CD8-positive, alpha-beta T cell (primary cell): ENCODE measurements at places on chromosomes 3 and 15. TPM values are rescaled to one million over a fixed set of nuclear protein-coding genes. Genes with fewer than 3 reads are reported as not detected.

- no peak for DNase-seq
Observed at GRCh38 chr3:46942076-46942475, 34.5 kb downstream of the CCDC12 start.

- no peak for DNase-seq
Observed at GRCh38 chr3:106611116-106611515, 742.3 kb upstream of the CBLB start.

- no peak for DNase-seq
Observed at GRCh38 chr3:110178965-110179364, 841.6 kb upstream of the DPPA4 start.

DNA sequence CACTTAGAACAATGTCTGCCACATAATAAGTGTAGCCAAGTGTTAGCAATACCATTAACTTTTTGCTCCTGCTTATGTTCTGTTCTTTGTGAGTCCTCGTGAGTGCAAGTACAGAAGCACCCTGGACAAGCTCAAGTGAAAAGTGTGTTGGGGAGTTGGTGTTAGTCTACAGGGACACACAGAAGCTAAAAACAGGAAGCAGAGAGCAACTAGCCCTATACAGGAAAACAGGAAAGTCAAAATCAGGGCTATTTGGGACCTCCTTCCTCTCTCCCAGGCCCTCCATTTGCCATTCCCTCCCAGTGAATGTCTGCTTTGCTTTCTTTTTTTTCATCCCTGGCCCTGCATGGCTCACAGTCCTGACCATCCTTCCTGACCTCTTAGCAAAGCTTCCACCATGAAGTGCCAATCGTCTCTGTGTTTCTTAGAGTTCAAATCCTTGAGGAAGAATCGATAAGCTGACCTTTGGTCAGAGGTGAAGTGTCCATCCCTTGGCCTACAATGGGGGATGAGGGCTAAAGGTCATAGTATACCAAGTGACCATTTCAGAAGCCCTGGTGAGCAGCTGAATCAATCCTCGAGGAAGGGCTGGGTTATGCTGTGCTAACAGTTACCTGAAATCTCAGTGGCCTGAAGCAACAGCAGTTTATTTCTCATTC lies 328.2 kb downstream of the SHQ1 start:
- no peak for DNase-seq

Gene ZIC1
- not detected for total RNA-seq

GRCh38 chr3:128590948-128591347 lies 59.7 kb downstream of the RPN1 start:
- no peak for DNase-seq

DNA sequence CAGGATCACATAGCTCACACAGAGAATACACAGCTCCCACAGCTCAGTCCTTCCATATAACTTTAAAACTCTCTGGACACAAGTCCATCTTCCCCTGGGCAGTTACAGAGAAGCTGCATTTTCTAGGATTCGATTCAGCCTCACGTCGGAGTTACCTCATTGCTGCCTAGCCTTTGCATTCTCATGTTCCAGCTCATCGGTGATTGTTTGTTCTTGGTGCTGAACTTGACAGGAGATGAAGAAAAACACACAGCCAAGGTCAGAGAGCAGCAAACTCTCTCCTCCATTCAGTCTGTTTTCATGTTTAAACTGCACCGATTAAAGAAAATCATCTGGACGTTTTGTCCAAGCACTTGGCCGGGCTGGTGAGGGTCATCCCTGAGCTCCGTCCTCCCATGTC lies 375.5 kb upstream of the CFAP20DC start:
- no peak for DNase-seq

Gene RPSA
- total RNA-seq, result 2,020 TPM

- no peak for DNase-seq
Observed at GRCh38 chr3:45537970-45538640, 56.4 kb upstream of the LIMD1 start.

- no peak for DNase-seq
Observed at GRCh38 chr3:100059472-100059871, 54.8 kb downstream of the FILIP1L start.

DNA sequence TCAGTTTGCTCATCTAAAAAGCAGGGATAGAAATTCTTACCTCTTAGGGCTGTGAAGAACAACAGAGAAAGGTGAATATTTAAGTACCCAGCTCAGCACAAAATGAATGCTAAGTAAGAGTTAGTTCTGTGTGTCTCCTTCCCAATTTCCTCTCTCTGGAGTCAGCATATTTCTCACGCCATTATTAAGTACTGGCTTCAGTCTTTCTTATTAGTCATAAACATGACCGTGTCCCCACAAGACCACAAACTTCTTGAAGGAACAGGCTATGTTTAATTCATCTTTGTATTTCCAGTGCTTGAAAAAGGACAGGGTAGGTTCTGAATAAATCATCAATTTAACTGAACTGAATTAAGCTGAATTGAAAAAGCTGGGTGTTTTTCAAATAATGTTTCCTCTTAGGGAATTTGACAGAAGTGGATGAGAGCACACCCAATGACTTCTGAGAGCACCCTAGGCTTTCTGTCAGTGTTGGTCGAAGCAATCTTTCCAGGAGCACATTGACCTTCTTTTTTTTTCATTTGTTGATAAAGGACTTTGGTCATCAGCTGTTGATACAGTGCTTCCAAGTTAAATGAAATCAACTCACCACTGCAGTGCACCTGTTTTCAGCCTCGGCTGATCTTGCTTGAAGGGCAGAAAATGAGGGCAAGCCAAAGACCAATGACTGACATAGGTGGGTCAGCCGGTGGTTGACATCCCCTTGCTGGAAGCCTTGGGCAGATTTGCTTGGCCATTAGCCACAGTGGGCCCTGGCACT lies 324.6 kb downstream of the MFSD1 start:
- no peak for DNase-seq

DNA sequence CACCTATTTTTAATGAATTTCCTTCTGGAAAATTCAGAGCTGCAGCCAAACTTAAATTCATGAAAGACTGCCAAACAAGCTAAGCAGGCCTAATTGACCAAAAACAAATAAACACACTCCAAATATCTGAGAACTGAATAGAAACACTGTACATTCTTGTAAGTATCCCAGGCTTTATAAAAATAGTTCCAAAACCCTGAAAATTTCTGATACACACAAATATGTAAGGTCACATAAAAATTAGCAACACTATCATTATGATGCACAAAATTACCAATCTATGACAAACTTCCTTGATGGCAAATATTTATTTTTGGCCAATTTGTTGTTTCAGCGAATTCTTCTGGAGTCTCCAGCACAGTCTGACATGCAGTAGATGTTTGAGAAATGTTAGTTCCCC lies 117.9 kb upstream of the UBE2E2 start:
- DNase-seq, result no peak

Gene MCF2L2
- total RNA-seq, result 5.8 TPM

Gene DAZL
- total RNA-seq, result not detected

DNA sequence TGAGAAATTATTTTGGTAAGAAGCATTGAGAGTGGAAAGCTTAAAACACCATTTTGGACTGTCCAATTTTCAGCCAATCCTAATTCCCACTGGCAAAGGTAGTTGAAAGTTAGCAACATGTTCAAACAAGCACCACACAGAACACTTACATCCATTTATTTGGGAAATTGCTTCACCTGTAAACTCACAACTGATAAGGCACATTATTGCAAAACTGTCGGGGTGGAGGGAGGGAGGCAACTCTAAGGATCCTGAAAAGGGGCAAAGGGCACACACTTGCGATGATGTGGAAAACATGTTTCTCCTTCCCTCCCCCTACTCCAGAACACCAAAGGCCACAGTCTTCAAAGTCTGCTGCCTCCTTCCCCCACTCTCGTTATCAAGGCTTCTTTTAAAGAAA lies 9.4 kb downstream of the TMEM41A start:
- no peak for DNase-seq

DNA sequence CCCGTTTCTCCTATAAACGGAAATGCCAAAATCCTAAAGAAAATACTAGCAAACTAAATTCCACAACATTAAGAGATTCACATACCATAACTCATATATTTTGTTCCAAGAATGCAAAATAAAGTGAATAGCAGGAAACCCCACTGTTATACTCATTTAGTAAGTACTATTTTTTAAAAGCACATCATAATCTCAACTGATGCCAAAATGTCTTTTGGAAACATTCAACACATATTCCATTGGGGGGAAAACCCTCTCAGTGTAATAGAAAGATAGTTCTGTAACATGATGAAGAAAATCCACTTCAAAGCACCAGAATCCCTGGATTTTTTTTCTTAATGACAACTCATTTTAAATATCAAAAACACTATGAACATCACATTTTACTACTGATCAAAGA lies 93.0 kb upstream of the EIF1B start:
- no peak for DNase-seq

- DNase-seq, result no peak
Observed at GRCh38 chr3:154794391-154794790, 285.7 kb upstream of the MME start.
